ENCODE measurements at places on chromosomes 3 and 15.

GRCh38 chr3:67006460-67006859 is 8.4 kb downstream of the KBTBD8 start:
- DNase-seq = no peak

GRCh38 chr3:52313188-52313773 is 2.8 kb upstream of the DNAH1 start:
- DNase-seq = no peak

DNA sequence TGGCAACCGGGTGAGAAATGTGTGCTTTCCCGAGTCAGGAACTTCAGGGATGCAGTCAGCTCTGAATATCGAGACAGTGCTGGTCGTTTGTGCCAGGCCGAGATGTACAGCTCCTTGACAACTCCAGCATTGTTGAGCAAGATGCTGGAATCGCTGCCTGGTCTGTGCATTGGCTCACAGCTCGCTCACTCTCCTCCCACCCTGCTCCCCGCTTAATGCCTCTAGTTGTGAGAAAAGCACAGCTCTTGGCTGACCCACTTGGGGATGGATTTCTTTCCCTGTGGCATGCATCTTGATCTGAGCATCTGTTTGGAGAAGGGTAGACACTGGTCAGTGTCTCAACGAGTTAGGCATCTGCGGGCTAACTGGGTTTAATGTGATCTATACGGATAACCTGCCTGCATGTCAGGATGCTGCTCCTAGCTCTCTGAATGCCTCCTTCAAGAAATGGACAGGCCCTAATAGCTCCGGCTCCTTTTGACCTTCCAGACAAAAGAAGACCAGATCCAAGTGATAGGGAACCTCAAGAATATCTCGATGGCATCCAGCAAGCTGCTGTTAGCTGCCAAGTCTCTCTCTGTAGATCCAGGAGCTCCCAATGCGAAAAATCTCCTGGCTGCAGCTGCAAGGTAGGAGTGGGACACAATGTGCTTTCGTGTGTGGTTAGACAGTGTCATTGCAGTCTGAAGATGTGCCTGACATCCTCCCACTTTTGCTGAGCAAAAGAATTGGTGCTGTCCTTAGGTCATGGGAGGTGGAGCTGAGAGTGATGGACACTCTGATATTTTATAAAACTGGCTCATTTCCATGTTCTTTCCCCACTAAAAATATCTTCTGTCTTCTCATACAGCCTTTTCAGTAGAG is 302.2 kb upstream of the TPM1 start:
- no peak for DNase-seq

GRCh38 chr3:14000556-14000955 is 120.7 kb upstream of the WNT7A start:
- no peak for DNase-seq
